ENCODE measurements at places on chromosomes 5 and 9.
A peak's percentile ranks its signal among the peaks of the same experiment; 100 is the strongest.

DNA sequence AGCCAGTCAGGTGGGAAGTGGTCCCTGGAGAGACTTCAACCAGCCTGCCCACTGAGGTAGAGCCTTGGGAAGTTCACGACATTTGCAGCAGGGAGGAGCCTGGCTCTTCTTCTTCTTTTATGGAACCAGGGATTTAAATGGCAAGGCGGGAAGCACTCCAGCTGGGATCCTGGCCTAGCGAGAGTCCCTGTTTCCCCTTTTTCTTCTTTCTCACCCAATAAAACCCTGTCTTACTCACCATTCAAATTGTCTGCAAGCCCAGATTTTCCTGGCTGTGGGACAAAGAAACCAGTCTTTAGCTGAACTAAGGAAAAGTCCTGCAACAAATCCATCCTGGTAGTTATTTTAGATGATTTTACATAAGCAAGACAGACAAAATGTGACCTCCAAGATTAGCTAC lies 503.7 kb downstream of the CDH10 start:
- H3K4me1 ChIP-seq, result no peaks in the 10 kb centered on the region
- no peak for DNase-seq
- no peak overlapping the region for H3K27ac ChIP-seq
- no peaks in the 10 kb centered on the region for H3K36me3 ChIP-seq

DNA sequence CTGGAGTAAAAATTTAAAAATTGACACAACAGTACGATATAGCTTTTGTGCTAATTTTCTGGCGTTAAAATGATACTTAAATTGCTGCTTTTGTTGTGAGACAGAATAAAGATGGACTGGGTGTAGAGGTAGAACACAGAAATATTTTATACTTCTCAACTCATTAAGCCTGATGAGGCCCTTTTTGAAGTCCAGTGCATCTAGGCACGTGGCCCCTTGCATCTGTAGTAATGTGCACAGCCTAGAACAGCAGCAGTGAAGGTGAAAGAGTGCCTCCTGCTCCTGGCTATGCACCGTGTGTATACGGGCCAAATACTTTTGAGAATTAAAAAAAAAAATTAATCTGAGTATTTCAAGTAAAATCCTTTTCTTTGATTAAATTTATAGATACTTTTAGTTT lies 115.6 kb downstream of the XRCC4 start:
- no peak overlapping the region for H3K27ac ChIP-seq
- H3K4me1 ChIP-seq, result no peaks in the 10 kb centered on the region
- no peak for DNase-seq
- H3K27me3 ChIP-seq, result no peaks in the 10 kb centered on the region

- H3K4me1 ChIP-seq, result peaks cover 31% of the 10 kb centered on the region
- H3K27me3 ChIP-seq, result no peaks in the 10 kb centered on the region
- H3K4me3 ChIP-seq, result no peak overlapping the region
- DNase-seq, result no peak
- peak overlapping the region; percentile 63 for H3K27ac ChIP-seq
Measured at GRCh38 chr5:90135779-90136378, 273.7 kb downstream of the CETN3 start.

DNA sequence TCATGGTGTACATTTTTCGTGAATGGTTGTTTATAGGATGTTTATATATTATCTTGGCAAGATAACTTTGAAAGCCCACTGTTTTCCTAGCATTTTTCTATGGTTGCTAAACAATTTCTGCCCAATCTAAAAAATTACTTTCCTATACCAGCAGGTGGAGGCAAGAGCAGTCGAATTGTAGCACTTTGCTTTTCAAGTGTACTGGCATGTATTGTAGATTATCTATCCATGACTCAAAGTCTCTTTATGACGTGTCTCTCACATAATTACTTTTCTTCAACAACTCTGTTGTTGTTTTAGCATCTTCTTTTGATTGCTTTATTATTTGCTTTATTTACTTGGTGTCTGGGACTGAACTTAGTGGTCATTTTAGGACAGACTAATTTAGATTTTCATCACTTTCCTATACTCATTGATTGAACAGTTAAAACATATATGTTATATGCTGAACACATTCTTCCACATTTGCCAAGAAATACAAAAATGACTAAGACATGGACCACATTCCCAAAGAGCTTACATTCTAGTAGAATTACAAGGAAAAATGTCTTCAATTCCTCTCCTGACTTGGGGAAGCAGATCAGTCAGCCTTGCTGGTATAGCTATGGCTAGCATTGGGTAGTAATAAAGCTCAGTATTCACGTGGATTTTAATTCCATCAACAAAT lies 20.7 kb downstream of the NLN start:
- H3K27ac ChIP-seq, result no peak overlapping the region
- no peak for DNase-seq
- H3K4me1 ChIP-seq, result no peaks in the 10 kb centered on the region
- no peak overlapping the region for H3K4me3 ChIP-seq

DNA sequence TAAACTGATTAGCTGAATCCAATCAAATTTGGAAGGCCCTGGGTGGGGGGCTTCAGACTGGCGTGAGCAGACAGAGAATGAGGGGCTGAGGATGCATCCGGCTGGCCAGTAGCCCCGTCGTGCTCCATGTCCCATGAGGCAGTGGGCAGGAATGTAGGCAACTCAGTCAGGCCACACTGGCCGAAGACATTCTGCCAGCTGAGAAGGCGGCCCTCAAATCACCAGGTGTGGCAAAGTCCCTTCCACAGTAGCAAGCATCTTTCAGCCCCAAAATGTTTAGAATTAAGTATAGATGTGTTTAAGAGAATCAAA lies 25.7 kb upstream of the LAMC3 start:
- no peaks in the 10 kb centered on the region for H3K27me3 ChIP-seq
- DNase-seq, result no peak
- H3K4me1 ChIP-seq, result no peaks in the 10 kb centered on the region
- H3K27ac ChIP-seq, result no peak overlapping the region
- H3K4me3 ChIP-seq, result no peak overlapping the region

DNA sequence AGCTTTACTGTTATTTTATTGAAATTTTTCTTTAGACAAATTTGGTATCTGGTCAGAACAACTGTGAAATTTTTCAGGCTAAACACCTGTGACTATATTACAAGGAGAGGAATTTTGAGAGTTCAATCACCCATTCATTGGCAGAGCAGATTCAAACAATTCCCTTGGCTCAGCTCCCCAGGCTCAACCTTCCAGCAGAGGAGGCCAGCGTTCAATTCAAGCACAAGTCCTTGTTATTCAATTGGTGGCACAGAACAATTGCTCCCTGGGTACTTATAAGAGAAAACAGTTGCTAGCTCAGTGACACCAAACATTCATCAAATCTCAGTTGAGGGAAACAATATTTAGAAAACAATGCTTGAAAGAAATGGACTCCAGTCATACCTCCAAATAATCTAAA lies 83.3 kb downstream of the SUSD1 start:
- H3K36me3 ChIP-seq, result no peaks in the 10 kb centered on the region
- H3K4me1 ChIP-seq, result no peaks in the 10 kb centered on the region
- no peak for DNase-seq
- H3K4me3 ChIP-seq, result no peak overlapping the region
- no peaks in the 10 kb centered on the region for H3K27me3 ChIP-seq

GRCh38 chr9:14652729-14653377 lies 40.4 kb downstream of the ZDHHC21 start:
- no peaks in the 10 kb centered on the region for H3K4me1 ChIP-seq
- H3K27ac ChIP-seq, result no peak overlapping the region
- H3K4me3 ChIP-seq, result no peak overlapping the region
- peaks cover 14% of the 10 kb centered on the region for H3K36me3 ChIP-seq

- peaks cover 4% of the 10 kb centered on the region for H3K4me1 ChIP-seq
- H3K36me3 ChIP-seq, result no peaks in the 10 kb centered on the region
- no peaks in the 10 kb centered on the region for H3K27me3 ChIP-seq
Measured at GRCh38 chr9:14433351-14434157, 119.6 kb upstream of the NFIB start.

GRCh38 chr9:94083384-94083783 lies 880 bp upstream of the PTPDC1 start:
- H3K4me3 ChIP-seq, result no peak overlapping the region
- no peaks in the 10 kb centered on the region for H3K27me3 ChIP-seq
- H3K4me1 ChIP-seq, result no peaks in the 10 kb centered on the region
- DNase-seq, result no peak
- peaks cover 5% of the 10 kb centered on the region for H3K36me3 ChIP-seq
- no peak overlapping the region for H3K27ac ChIP-seq

- H3K36me3 ChIP-seq, result no peaks in the 10 kb centered on the region
- H3K4me3 ChIP-seq, result no peak overlapping the region
- no peak overlapping the region for H3K27ac ChIP-seq
- H3K27me3 ChIP-seq, result no peaks in the 10 kb centered on the region
Measured at GRCh38 chr9:16406526-16407225, 463.8 kb downstream of the BNC2 start.

- no peaks in the 10 kb centered on the region for H3K4me1 ChIP-seq
- H3K27ac ChIP-seq, result no peak overlapping the region
- no peak overlapping the region for H3K4me3 ChIP-seq
- no peak for DNase-seq
Measured at GRCh38 chr5:51396797-51397196, 13.5 kb downstream of the ISL1 start.

DNA sequence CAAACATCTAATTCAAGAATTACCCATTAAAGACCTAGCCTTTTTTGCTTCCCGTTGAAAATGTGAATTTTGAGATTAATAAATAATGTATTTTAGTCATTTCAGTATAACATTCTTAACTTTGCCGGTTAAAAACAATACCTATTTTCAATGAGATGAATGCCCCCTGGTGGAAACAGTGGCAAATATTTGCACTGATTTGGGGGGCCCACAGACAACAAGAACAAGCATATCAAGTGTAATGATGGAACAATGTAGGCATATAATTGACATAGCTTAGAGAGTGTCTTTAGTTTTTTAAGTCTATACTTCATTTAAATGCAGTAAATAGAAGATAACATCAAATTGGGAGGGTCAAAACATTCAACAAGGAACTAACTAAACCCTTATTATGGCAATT lies 111.9 kb downstream of the NTRK2 start:
- no peak overlapping the region for H3K4me3 ChIP-seq
- H3K27ac ChIP-seq, result peak overlapping the region; percentile 72
- no peaks in the 10 kb centered on the region for H3K27me3 ChIP-seq
- no peak for DNase-seq
- H3K4me1 ChIP-seq, result peaks cover 12% of the 10 kb centered on the region

DNA sequence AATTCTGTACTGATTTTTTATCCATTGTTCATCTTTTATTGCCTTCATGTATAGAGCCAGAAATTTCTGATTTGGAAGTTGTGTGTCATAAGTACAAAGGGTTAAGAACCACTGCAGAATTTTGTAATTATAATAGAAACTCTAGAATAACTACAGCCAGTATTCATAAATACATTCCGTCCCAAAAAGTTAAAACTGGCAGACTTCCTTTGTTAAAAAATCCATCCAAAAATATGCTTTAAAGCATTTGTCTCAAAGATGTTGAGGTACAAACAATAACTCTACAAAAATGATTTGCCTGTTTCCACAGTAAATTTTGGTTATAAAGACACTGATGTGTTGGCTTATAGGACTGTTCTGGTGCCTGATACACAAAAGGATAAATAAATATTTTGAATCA lies 436.6 kb downstream of the DTWD2 start:
- DNase-seq, result no peak
- no peaks in the 10 kb centered on the region for H3K36me3 ChIP-seq
- H3K4me3 ChIP-seq, result no peak overlapping the region
- no peak overlapping the region for H3K27ac ChIP-seq
- no peaks in the 10 kb centered on the region for H3K27me3 ChIP-seq

DNA sequence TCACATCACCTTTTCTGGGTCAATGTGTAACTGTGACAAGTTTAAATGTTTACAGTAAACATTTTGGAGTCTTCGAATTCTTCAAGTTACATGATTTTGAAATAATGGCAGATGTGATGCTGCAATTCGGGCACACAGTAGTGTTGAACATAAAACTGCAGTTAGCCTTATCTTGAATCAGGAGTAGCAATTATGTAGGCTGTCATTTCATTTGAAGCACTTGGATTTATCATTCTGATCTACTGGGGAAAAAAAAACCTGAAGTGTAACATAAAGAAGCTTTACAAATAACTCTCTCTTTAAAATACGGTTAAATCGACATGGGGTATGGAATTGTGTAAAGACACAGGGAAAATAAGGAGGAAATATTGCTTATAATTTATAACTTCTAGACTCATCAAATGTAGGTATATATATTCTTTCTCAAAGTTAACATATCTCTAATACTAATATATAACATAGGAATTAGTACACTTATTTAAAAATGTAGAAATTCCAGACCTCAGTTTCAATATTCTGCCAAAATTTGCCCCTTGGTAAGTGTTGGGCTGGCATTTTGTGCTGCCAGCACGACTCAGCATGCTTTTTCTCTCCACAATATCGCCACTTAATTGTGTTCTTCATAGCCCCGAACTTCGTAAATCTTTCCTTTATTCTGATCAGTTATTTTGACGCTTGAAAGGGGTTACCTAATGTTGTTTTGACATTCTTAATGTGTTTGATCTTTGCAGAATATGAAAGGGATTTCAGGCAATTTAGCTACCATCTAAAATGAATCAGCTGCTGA lies 226.7 kb downstream of the PRR16 start:
- no peaks in the 10 kb centered on the region for H3K4me1 ChIP-seq
- no peaks in the 10 kb centered on the region for H3K36me3 ChIP-seq
- DNase-seq, result no peak
- no peak overlapping the region for H3K27ac ChIP-seq
- H3K4me3 ChIP-seq, result no peak overlapping the region

DNA sequence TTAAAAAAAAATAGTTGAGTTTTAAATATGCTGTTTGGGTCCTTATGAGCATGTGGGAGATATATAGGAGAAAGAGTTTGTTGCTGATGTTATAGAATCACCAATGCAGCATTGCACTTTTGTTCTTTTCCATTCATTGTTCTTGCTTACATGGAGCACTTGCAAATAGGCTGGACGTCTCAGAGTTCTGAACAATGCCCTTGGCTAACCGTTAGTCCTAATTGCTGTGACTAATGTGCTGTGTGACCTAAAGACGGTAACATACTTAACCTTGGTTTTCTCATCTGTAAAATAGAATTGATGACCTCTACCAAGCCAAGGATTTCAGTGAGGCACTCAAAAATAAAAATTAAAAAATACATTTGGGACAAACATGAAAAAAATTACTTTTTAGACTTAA lies 29.8 kb downstream of the PIK3R1 start:
- H3K4me1 ChIP-seq, result peaks cover 86% of the 10 kb centered on the region
- DNase-seq, result no peak
- no peaks in the 10 kb centered on the region for H3K36me3 ChIP-seq
- H3K27ac ChIP-seq, result no peak overlapping the region

- H3K36me3 ChIP-seq, result peaks cover 4% of the 10 kb centered on the region
- no peak for DNase-seq
- H3K27ac ChIP-seq, result peak overlapping the region; percentile 32
- H3K27me3 ChIP-seq, result no peaks in the 10 kb centered on the region
- H3K4me1 ChIP-seq, result no peaks in the 10 kb centered on the region
- H3K4me3 ChIP-seq, result no peak overlapping the region
Measured at GRCh38 chr5:34053133-34053532, 10.1 kb upstream of the C1QTNF3 start.

Data from tibial artery (tissue), 4 donors.